ENCODE measurements at places on chromosomes 6 and 20. TPM values are rescaled to one million over a fixed set of nuclear protein-coding genes. Genes with fewer than 3 reads are reported as not detected.
A peak's percentile ranks its signal among the peaks of the same experiment; 100 is the strongest.

GRCh38 chr20:11917663-11918062 lies at the start of gene BTBD3:
TSS of gene BTBD3 (plus strand) at chr20:11917893. CDS start at chr20:11918276, 383 bp downstream.
- H3K36me3 ChIP-seq, result no peaks in the 10 kb centered on the region
- peaks cover 14% of the 10 kb centered on the region for H3K4me1 ChIP-seq
- H3K27ac ChIP-seq, result peak within 1 kb of the TSS; percentile 47
- DNase-seq, result peak; percentile 54
- H3K27me3 ChIP-seq, result no peaks in the 10 kb centered on the region
- H3K4me3 ChIP-seq, result peak within 1 kb of the TSS; percentile 32

The STX11 gene
- 2.6 TPM for polyA plus RNA-seq

DNA sequence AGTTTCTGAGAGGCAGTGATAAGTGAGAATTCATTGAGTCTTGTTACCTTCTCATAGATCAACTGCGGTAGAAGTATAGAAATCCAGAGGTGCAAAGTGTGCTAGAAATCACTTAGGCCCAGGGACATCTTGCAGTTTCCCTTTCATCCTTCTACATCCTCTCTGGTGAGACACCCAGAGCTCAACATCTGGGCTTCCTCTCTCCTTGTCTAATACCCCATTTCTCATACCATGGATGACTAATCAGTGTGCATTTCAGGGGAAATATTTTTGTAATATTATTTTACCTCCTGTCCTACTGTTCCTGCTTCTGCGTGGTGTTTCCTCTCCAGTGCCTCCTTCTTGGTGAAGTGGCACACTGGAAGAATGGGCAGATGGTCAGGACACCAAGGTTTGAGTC lies 322.4 kb downstream of the TFAP2B start:
- H3K36me3 ChIP-seq, result no peaks in the 10 kb centered on the region
- H3K27me3 ChIP-seq, result no peaks in the 10 kb centered on the region
- DNase-seq, result no peak
- H3K4me1 ChIP-seq, result no peaks in the 10 kb centered on the region
- no peak overlapping the region for H3K27ac ChIP-seq

The ARMC2 gene
- polyA plus RNA-seq, result 7.1 TPM

The ID4 gene
- polyA plus RNA-seq, result 40.6 TPM

The GTSF1L gene
- polyA plus RNA-seq, result not detected

The HTR1B gene
- polyA plus RNA-seq, result 0.63 TPM

The SLC22A2 gene
- 0.16 TPM for polyA plus RNA-seq

- no peaks in the 10 kb centered on the region for H3K36me3 ChIP-seq
- H3K4me1 ChIP-seq, result no peaks in the 10 kb centered on the region
- no peaks in the 10 kb centered on the region for H3K27me3 ChIP-seq
- H3K4me3 ChIP-seq, result no peak overlapping the region
- H3K27ac ChIP-seq, result no peak overlapping the region
These were observed 7.2 kb upstream of the ABHD12 start for GRCh38 chr20:25397821-25398220.

DNA sequence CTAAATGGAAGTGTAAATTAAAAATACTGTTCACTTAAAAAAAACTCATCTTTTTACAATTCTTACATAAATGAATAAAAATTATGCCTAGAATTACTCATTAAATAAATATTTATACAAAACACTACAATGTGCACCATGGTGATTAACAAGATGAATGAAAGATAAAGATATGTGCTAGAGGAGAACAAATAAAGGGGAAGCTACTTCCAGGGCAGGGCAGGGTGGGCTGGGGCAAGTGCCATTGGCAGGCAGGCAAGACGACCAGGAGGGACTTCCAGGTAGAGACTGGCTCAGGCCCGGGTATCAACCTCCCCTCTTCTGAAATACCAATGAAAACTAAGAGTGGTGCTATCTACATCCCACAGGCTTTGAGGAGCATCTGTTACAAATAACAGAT lies 20.4 kb downstream of the PREP start:
- H3K4me1 ChIP-seq, result peaks cover 6% of the 10 kb centered on the region
- no peak overlapping the region for H3K4me3 ChIP-seq
- H3K36me3 ChIP-seq, result no peaks in the 10 kb centered on the region
- no peaks in the 10 kb centered on the region for H3K27me3 ChIP-seq
- no peak for DNase-seq

- no peak overlapping the region for H3K4me3 ChIP-seq
- H3K36me3 ChIP-seq, result no peaks in the 10 kb centered on the region
- DNase-seq, result no peak
- no peaks in the 10 kb centered on the region for H3K27me3 ChIP-seq
These were observed 61.7 kb downstream of the SNAI1 start for GRCh38 chr20:50044353-50044960.

- H3K4me1 ChIP-seq, result peaks cover 1% of the 10 kb centered on the region
- H3K4me3 ChIP-seq, result no peak overlapping the region
- H3K36me3 ChIP-seq, result no peaks in the 10 kb centered on the region
- DNase-seq, result no peak
- no peaks in the 10 kb centered on the region for H3K27me3 ChIP-seq
These were observed 44.2 kb downstream of the FNDC1 start for GRCh38 chr6:159213405-159213804.

GRCh38 chr20:31695849-31696804 lies 26.5 kb downstream of the BCL2L1 start:
- no peaks in the 10 kb centered on the region for H3K36me3 ChIP-seq
- DNase-seq, result no peak
- no peak overlapping the region for H3K4me3 ChIP-seq
- H3K27me3 ChIP-seq, result no peaks in the 10 kb centered on the region
- no peak overlapping the region for H3K27ac ChIP-seq
- peaks cover 13% of the 10 kb centered on the region for H3K4me1 ChIP-seq

DNA sequence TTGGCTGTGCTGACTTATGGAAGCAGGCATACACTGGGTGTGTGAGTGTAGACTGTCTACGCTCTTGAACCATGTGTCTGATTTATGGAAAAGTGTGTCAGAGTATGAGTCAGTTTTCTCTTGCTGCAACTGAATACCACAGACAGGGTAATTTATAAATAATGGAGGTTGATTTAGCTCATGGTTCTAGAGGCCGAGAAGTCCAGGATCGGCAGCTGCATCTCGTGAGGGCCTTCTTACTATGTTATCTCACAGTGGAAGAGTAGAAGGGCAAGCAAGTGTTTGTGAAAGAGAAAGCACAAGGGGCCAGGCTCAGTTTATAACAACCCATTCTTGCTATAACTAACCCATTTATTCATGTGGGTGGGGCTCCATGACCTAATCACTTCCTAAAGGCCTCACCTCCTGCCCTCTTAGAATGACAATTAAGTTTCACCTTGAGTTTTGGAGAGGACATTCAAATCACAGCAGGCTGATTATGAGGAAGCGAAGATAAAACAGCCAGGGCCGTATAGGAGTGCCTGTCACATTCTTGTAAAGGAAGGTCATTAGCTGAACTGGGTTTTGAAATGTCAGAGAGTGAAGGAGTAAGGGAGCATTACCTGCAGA lies 6.7 kb downstream of the GPR31 start:
- no peaks in the 10 kb centered on the region for H3K27me3 ChIP-seq
- DNase-seq, result no peak
- no peak overlapping the region for H3K27ac ChIP-seq
- no peak overlapping the region for H3K4me3 ChIP-seq

DNA sequence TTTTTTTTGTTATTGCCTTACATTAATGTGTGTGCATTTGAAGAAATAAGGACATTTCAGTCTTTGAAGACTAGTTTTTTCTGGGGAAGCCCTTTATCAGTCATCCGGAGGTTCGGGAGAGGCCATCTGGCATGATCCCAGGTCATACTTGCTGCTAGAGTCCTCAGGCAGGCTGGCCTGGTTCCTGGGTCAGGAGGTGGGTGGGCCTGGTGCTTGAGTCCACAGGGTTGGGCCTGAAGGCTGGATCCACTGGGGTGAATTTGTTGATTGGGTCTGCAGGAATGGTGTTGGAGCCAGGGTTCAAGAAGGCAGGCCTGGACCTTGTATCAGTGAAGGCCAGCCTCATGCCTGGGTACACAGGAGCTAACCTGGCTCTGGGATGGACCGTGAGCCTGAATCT lies 15.8 kb upstream of the WFDC9 start:
- no peak overlapping the region for H3K4me3 ChIP-seq
- H3K27me3 ChIP-seq, result no peaks in the 10 kb centered on the region
- H3K4me1 ChIP-seq, result no peaks in the 10 kb centered on the region
- H3K36me3 ChIP-seq, result no peaks in the 10 kb centered on the region
- DNase-seq, result no peak

The MAS1 gene
- polyA plus RNA-seq, result 0.04 TPM
